ENCODE measurements at places on chromosomes 1 and 21.

- no peak for DNase-seq
Measured at GRCh38 chr1:193062698-193063463, 3.5 kb downstream of the RO60 start.

GRCh38 chr21:32474179-32475059 lies 61.9 kb downstream of the EVA1C start:
- DNase-seq = no peak

- DNase-seq = no peak
Measured at GRCh38 chr1:218301217-218301616, 16.1 kb downstream of the RRP15 start.

DNA sequence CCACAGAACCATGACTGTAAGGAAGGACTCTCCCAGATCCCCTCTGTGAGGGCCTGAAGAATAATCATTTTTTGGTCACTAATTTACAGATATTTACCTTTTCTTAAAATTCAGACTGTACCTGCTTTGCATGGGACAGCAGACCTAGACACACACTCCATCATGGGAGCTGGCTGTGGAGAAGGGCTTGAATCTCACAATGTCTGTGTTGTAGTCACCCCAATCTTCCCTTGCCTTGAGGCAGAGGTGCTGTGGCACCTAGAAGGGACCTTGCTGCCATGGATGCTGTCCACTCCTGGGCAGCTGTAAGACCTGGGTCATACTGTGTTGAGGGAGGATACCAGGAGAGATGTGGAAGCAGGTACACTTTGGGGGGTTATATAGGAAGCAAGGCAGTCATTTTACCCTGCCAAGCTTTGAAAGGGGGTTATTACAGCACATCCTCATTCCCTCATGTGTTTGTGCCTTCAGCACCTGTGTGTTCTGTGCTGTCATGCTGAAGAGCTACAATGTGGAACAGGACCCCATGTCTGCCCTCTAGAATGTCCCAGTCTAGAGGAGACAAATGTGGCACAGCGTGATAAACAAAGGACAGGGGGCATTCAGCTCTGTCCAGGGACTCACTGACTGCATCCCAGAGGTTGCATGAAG lies 27.1 kb downstream of the TRAF5 start:
- no peak for DNase-seq

- DNase-seq = no peak
Measured at GRCh38 chr1:16249596-16250241, 12.7 kb upstream of the CPLANE2 start.

GRCh38 chr21:44088401-44088780 lies 18.8 kb upstream of the PWP2 start:
- no peak for DNase-seq

GRCh38 chr1:108962681-108963051 lies 618 bp downstream of the CLCC1 start:
- no peak for DNase-seq

DNA sequence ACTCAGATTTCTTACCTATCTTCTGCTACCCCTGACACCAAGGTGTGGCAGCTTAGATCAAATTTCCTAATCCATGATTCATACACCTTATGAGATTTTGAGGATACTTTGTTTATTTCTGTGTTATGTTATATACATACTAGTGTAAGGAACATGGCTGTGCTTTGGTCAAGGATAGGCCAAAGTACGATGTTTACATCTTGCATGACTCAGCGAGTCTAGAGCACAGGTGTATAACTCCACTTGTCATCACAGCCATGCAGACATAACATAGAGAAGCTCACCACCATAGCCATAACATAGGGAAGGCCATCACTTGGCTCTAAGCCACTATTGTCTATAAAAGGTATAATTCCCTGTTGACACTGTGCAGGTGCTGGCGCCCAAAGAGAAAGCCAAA lies 61.2 kb downstream of the GBP6 start:
- DNase-seq = no peak

- DNase-seq = no peak
Measured at GRCh38 chr1:21212126-21212525, 35.4 kb upstream of the EIF4G3 start.

GRCh38 chr1:113747376-113747775 lies 11.9 kb downstream of the PHTF1 start:
- DNase-seq = no peak

DNA sequence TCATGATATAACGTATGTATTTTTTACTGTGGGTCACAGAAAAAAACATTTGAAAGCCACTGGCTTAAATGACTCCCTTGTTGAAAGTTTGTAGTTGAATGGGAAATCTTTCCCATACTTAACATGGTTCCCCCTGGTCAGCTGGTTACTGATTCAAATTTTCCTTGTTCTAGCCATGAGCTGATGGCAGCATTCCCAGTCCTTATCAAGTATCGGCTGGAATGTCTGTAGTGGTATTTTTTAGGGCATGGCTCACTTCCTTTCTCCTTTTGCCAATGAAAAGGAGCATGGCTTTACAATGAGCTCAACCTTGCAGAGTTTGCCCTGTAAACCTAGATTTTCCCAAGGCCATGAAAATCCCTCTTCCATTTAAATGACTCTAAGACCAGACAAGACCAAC lies 55.7 kb downstream of the GIPC2 start:
- DNase-seq = no peak

- DNase-seq = no peak
Measured at GRCh38 chr1:39063191-39063590, 37.0 kb downstream of the NDUFS5 start.

- DNase-seq = no peak
Measured at GRCh38 chr21:36964398-36964797, 2.1 kb downstream of the HLCS start.

GRCh38 chr1:5891736-5892135 lies 100.5 kb downstream of the NPHP4 start:
- DNase-seq = no peak

- DNase-seq = no peak
Measured at GRCh38 chr21:29431178-29431577, 132.5 kb downstream of the BACH1 start.

GRCh38 chr1:172489847-172490246 lies 43.1 kb upstream of the SUCO start:
- no peak for DNase-seq

GRCh38 chr1:66951513-66951912 lies 26.7 kb downstream of the MIER1 start:
- no peak for DNase-seq

GRCh38 chr1:219537223-219537631 lies 75.7 kb downstream of the ZC3H11B start:
- DNase-seq = no peak

DNA sequence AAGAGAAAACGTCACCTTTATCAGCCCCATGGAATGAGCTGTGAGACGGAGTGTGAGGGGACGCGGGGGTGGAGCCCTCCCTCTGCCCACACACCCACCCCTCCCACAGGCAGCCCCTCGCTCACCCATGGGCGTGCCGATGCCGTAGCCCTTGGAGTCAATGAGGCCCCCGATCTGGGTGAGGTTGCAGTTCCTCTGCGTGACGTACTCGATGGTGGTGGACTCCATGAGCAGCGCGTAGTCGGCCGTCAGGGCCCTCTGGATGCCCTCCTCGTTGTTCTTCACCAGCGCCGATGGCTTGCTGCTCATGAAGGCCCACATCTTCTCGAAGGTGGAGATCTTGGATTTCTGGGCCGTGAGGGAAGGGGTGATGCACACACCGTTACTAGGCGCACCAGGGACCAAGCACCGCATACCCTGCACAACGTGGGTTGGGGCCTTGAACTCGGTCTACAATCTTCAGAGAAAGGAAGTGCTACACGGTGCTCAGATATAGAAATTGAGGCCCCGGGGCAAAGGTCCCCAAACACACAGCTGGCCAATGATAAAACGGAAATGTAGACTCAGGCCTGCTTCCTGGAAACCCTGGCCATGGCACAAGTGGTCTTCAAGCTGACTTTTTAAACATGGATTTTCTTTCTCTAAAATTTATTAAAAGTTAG lies 228.2 kb downstream of the GRIK3 start:
- DNase-seq = no peak

GRCh38 chr1:167722152-167722869 lies 529 bp downstream of the MPZL1 start:
- DNase-seq = no peak

DNA sequence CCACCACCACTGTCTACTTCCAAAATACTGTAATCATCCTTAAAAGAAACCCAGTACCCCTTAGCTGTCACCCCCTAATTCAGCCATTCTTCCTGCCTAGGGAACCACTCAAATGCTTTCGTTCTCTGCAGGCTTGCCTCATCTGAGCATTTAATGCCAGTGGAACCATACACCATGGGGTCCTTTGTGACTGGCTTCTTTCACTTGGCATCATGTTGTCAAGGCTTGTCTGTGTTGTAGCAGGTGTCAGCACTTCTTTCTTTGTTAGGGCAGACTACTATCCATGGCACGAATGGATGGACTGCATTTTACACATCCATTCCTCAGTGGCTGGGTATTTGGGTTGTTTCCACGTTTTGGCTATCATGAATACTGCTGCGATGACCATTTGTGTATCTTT lies 28.5 kb downstream of the SH3BGR start:
- no peak for DNase-seq

DNA sequence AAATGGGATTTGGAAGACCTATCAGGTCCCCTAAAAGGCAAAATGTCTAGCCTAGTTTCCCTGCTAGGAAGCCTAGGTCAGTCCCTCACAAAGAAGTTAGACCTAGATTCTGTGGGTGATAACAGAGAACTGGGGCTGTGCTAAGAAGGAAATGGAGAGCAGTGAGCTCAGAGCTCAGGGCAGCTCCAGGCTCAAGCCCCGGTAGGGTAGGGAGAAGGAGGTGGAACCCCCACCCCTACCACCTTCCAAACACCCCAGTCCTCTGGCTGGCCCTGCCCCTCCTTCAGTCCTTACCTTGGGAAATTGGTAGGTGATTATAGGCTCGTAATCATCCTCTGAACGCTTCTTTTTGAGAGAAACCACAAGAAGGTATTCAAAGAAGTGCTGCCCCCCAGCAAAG lies 1.1 kb downstream of the DENND2D start:
- no peak for DNase-seq

DNA sequence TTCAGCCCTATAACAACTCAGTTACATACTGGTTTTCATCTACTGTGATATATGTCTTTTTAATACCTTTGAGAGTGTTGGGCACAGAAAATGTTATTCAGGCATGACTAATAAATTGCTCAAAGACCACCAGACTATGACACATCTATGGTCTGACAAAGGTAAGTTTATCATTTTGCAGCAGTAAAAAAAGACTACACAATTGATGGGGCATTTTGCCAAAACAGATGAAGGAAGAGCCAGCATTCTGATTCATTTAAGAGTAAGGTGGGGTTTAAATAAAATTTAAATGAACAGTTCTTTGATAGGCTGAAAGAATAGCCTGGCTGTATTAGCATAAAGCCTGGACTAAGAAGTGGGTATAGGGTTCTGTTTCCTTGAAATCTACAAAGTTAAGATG lies 8.8 kb upstream of the RNPC3 start:
- no peak for DNase-seq

DNA sequence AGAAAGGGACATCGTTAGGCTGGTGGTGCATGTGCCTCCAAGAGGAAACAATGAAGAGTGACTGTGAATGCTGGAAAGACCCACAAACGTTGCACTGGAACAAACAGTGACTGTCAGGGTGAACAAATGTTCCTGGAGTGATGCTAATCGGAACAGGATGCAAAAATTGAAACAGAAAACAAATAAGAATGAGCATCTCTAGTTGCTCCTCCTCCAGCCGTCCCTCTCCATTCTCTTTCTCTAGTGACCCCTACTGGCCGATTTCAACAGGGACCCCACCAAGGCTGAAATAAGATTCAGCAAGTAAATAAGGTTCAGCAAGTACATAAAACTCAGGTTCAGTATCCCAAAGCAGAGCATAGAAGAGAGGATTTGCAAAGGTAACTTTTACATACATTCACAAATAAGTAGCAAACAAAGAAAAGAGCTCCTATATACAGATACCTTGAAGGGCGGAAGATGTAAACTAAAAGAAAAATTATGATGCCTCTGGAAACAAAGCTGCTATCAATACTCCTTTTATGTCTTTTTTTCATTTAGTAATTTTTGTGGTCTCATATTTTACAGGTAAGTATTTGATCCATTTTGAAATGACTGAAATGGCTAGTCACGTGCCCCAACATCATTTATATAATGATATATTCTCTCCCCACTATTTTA lies 836.1 kb upstream of the ADAMTS5 start:
- no peak for DNase-seq

DNA sequence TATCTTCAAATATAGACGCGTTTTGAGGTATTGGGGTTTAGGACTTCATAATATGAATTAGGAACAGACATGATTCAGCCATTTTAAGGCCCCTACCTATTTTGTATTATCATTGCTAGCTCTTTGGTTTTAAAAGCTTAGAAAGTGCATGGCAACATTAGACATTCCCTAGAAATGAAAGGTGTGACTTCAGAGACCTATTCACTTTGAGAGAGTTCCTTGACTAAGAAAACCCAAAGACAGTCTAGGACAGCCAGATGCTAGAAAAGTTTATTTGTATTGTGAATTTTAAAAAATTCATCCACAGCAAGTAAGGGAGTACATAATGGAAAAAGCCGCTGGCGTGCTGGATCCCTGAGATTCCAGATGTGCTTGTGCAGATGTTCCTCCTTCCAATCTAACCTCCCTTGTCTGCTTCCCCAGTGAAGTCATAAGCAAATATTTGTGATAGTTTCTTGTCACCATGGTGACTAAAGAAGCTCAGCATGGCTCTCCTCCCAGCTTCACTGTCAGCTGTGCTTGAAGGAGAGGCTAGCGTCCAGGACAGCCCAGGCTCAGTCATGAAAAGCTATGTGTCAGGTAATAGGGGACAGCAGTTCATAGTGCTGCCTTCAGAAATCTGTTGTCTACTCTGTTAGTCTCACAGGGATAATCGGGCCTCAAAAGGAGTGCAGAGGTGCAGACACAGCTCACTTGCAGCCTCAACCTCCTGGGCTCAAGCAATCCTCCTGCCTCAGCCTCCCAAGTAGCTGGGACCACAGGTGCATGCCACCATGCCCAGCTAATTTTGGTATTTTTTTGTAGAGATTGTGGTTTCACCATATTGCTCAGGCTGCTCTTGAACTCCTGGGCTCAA lies 34.8 kb downstream of the KPNA6 start:
- DNase-seq = no peak

DNA sequence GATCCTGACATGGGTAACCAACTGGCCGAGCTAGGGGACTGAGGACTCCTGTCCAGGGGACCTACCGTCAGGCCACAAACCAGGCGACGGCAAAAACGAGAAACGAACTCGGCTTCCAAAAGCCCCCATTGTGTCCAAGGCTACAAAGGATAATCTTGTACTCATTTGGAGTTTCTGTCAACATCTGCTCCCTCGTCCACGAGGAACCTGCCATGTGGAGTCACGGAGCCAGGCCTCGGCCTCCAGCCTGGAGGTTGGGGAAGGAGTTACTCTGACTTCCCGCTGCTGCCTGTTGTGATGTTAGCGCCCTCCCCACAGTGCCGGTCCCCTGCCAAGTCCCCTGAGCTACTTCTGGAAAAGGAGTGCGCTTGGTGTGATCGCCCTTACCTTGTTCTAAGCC lies 7.3 kb downstream of the KRTAP10-1 start:
- no peak for DNase-seq

- DNase-seq = no peak
Measured at GRCh38 chr1:164838786-164839185, 279.8 kb downstream of the PBX1 start.

GRCh38 chr21:33185852-33186251 lies 43.9 kb upstream of the IFNAR2 start:
- DNase-seq = no peak

Measured in stimulated activated CD4-positive, alpha-beta T cell treated with anti-CD3 and anti-CD28 coated beads, Interleukin-1b, Interleukin-23, amount 100 ng/mL, for 1 hour (primary cell).